Activated CD8-positive, alpha-beta memory T cell treated with anti-CD3 and anti-CD28 coated beads for 1 hour (primary cell): ENCODE measurements at places on chromosomes 7 and 10.

GRCh38 chr7:2043316-2044039, 189.3 kb downstream of the MAD1L1 start:
- no peak for DNase-seq

DNA sequence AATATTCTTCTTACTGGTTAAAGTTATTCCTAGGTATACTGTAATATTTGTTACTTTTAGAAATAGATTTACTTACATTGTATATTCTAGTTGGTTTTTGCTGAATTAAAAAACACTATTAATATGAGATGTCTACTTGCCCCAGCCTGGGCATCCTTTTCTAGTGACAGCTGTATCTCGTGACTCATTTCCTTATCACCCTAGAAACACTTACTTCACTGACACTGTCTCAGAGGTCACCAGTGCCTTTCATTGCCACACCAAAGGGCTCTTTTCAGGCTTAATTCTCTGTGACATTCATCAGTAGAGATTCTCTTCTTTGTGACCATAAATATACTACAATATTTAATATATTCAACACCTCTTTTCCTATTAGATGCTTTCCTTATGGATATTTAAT, 194.7 kb downstream of the GALNT17 start:
- no peak for DNase-seq

GRCh38 chr7:135236727-135237126, 3.1 kb downstream of the STRA8 start:
- no peak for DNase-seq

- no peak for DNase-seq
Measured at GRCh38 chr7:21675255-21675654, 132.4 kb downstream of the DNAH11 start.

- no peak for DNase-seq
Measured at GRCh38 chr7:84187813-84188510, 6.6 kb downstream of the SEMA3A start.

GRCh38 chr10:48789486-48790456, 105.1 kb downstream of the WDFY4 start:
- DNase-seq: no peak

DNA sequence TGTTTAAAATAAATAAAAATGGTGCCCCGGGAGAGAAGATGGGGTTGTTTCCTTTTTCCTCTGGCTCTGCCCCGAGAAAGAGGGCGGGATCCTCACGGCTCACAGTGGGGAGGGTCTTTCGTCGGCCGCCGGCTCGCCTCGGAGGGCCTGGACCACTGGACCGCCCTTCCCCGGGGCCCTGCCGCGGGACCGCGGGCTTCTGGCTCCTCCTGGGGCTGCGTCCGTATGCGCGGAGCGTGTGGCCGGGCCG, 3.5 kb upstream of the IGF2BP3 start:
- DNase-seq: no peak

DNA sequence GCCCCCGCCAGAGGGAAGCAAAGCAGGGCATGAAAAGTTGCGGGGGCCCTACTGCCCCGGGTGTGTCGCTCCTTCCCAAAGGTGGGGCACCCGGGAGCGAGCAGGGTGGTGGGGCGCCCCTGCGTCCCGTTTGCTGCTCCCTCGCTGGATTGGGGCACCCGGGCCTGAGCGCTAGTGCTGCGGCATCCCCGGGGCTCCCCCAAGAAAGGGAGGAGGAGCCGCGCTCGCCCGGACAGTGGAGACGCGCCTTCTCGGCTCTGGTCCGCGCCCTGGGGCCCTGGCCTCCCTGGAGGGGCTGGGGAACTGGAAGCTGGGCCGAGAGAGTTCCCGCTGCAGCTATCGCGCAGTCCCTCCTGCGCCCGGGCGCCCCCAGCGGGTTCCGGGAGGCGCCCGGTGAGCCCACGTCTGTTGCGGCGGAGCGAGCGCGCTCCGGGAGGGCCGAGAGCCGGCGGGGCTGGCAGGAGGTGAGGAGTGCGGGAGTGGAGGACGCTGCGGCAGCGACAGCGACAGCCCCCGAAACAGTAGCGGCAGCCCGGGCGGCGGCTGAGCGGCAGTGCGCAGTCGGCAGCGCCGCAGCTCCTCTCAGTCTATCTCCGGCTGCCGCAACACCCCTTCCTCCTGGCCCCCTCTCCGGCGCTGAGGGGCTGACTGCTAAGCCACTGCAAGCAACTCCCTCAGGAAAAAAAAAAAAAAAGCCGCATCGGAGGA, 504 bp upstream of the BMPER start:
- no peak for DNase-seq

- no peak for DNase-seq
Measured at GRCh38 chr7:64515330-64515729, 47.5 kb downstream of the ZNF680 start.

DNA sequence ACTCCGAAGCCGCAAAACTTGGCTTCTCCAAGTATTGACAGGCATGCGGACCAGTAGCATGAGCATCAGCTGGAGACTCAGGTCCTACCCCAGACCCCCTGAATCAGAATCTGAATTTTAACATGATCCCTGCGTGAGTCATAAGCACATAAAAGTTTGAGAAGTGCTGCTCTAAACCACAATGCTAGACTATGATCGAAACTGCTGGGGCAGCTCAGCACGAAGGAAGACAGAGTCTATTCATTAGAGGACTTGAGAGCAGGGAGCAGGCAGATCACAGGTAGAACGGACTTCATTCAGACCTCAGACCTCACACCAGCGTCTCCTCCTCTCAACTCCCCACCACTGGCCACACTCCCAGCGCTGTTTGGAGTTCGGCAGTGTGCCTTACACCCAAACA, 16.9 kb downstream of the CAMK2G start:
- no peak for DNase-seq

GRCh38 chr7:37180828-37181549, 267.7 kb downstream of the ELMO1 start:
- DNase-seq: no peak

GRCh38 chr7:133434246-133434865, 181.5 kb downstream of the EXOC4 start:
- DNase-seq: no peak

DNA sequence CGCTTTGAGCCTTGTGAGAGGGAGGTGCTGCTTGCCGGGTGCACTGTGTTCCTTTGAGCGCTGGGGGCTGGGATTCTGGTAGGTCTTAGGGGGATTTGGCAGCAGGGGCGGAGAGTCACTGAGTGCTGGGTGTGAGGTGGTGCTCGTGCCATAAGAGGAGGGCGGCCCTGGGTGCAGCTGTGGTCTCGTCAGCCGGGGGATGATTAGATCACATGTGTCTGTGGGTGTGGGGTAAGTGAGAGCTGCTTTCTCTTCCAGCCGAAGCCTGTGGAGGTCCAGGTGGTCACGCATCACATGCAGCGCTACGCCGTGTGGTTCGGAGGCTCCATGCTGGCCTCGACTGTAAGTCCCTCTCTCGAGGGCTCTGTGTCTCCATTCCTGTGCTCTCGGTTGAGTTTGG, 93.7 kb downstream of the ACTR3B start:
- DNase-seq: no peak

DNA sequence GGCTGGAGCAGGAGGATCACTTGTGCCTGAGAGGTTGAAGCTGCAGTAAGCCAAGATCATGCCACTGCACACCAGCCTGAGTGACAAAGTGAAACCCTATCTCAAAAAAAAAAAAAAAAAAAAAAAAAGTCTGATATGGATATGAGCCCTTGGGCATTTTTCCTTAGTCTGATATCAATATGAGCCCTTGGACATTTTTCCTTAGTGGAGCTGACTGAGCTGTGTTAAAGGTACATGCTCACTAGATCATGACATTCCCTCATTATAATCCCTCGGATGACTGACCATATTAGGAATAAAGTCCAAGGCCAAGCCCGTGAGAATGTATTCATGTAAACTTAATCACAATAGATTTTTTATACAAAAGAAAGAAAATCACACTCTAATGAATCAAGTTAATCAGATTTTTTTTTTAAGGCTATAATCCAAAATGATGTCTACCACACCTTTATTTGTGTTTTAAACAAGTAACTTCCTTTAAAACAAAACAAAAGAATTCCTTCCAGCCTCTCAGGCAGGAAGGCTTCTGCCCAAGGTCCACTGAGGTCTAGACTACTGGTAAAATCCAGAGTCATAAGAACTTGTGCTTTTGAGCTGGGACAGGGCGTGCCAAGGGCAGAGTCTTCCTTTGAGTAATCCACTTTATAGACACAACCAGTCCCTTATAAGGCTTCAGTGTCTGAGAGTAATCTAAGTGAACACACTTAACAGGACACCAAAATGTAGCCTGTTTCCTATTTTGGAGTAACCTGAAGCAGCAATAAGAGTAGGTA, 5.5 kb downstream of the PPA1 start:
- no peak for DNase-seq

GRCh38 chr10:128300290-128300824, 174.1 kb upstream of the MKI67 start:
- DNase-seq: no peak

DNA sequence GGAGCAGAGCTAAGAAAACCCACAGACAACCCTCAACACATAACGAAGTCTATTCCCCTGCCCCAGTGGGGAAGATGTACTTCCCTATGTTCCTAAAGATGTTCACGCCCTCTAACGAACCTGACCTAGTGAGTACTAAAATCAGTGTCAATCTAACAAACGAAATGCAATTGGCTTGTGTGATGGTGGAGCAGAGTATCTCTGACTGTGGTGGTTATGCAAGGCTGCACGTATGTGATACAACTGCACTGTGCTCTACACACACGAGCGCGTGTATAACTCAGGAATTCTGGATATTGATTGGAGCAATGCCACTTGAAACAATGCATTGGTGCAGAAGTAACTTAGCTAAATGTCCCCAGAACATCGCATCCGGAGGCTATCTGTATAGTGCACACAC, 1.3 kb downstream of the ANKRD16 start:
- no peak for DNase-seq

DNA sequence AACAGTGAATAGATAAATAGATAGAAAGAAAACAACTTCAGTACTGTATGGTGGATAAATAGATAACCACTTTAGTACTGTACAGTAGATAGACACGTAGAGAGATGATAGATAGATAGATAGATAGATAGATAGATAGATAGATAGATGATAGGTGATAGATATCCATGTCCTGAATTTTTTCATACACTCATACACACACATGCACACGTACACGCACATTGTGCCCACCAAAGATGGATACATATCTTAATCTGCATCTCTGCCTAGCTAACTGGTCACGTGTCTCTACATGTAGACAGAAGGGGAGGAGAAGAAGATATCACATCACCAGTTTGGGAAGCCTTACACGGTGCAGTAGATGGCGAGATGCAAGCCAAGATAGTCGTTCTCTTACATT, 99.2 kb downstream of the ARID5B start:
- DNase-seq: no peak

GRCh38 chr10:28975891-28976531, 298.7 kb downstream of the BAMBI start:
- DNase-seq: no peak

DNA sequence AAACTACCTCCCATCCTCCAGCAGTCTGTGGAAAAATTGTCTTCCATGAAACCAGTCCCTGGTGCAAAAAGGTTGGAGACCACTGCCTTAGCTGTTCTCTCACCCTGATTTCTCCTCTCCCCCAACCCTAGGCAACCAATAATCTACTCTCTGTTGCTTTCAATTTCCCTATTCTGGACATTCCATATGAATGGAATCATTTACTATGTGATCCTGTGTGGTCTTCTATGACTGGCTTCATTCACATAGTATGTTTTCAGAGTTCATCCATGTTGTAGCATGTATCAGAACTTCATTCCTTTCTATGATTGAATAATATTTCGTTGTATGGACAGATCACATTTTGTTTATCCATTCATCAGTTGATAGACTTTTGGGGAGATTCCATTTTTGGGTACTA, 38.3 kb upstream of the DLG5 start:
- no peak for DNase-seq

DNA sequence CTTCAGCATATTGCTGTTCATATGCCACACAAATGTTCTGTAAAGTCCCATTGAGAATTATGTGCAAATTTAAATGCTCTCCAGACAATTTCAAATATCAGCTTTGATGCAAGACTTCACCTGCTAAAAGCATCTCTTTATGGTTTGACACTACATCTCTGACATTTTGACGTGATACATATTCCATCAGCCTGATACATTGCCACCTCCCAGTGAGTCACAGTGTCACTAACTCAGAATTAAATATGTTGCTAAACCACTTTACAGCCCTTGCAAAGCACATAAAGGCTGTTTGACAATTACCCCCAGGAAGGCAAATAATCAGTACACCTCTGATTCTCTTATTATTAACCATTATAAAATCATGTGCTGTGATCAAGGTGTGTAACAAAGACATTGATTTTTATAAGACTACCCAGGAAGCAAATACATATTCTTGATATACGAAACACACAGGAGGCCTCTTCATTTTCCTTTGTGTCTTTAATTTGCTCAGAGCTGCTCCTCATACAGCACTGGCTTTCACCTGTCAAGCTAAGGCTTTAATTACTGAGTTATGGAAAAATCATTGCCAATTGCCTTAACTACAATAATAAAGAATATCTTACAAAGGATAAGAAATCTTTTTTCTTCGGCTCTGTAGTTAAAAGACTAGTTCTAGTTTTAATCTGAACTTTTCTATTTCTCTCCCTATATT, 547.5 kb upstream of the C7orf33 start:
- DNase-seq: no peak

- no peak for DNase-seq
Measured at GRCh38 chr7:31066516-31067130, 14.5 kb downstream of the ADCYAP1R1 start.
